Neural crest cell (in vitro differentiated cells): ENCODE measurements at places on chromosomes 6 and 20.
A peak's percentile ranks its signal among the peaks of the same experiment; 100 is the strongest.

GRCh38 chr6:51996296-51996947 is 91.0 kb downstream of the PKHD1 start:
- no peak for DNase-seq

- DNase-seq: no peak
Observed at GRCh38 chr20:23868321-23868720, 11.2 kb downstream of the CST5 start.

- DNase-seq: no peak
Observed at GRCh38 chr6:40937491-40937890, 101.5 kb downstream of the UNC5CL start.

DNA sequence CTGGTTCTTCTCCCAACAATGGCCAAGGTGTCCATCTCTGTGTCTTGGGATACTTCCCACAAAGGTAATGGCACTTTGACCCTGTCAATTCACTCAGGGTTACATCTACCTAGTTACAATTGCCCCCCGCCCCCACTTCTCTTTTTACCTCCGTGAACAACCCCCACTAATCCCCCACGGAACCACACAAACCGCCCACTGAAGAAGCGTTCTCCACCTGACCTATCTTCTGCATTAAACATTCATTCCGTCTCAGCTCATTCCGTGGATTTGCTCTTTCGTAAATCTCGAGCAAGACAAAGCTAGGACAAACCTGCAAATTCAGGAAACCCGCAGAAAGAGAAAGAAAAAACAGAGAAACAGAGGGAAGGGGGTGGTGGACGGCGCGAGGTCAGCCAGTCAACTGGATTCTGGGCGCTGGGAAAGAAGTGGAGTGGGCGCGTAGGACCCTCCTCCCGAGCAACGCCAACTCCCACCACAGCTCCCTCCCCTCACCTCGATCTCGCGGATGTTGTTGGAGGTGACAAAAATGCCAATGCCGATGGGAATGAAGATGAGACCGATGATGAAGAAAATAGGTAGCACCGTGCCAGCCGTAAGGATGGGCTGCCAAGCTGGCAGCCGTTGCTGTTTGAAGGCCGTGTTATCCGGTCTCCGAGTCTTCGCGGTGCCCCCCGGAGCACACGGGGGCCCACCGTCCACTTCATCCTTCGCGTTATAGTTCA is 523 bp downstream of the TMEM30A start:
- no peak for DNase-seq

- DNase-seq: peak; percentile 50
Observed at GRCh38 chr6:133837801-133838349, 51.0 kb upstream of the TCF21 start.

DNA sequence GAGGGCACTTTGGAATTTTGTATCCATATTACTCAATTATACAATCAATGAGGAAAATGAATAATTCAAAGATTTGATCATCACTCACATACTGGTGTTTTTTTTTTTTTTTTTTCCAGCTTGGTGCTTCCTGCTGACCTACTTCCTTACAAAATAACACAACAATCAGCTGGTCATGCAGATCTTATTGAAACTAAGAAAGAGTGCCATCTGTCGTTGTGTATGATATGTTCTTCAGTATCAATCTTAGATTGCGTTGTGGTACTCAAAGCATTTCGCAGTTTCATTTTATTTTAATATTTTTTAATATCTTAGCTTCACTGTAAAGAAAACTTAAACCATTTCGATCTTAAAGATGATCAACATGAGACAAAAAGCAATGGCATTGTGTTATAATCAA is 155.6 kb downstream of the OGFRL1 start:
- DNase-seq: no peak
